ENCODE measurements at places on chromosomes 1 and 21. TPM values are rescaled to one million over a fixed set of nuclear protein-coding genes. Genes with fewer than 3 reads are reported as not detected.

Gene MEAF6
- 44.8 TPM for total RNA-seq

Gene PSMG1
- total RNA-seq: 73.7 TPM

Gene MIA3
- 26.5 TPM for total RNA-seq

Gene OLFML2B
- 0.53 TPM for total RNA-seq

Gene SLC16A4
- total RNA-seq: 33.7 TPM

Gene GBP5
- not detected for total RNA-seq

Gene DDX59
- total RNA-seq: 11.0 TPM

Gene FAM163A
- not detected for total RNA-seq

Gene ADCY10
- 0.38 TPM for total RNA-seq
